ENCODE measurements at places on chromosomes 4 and X. TPM values are rescaled to one million over a fixed set of nuclear protein-coding genes. Genes with fewer than 3 reads are reported as not detected.

Gene HPSE
- 3.7 TPM for polyA plus RNA-seq

Gene PDLIM3
- polyA plus RNA-seq: 15.3 TPM

Gene DCAF16
- 13.8 TPM for polyA plus RNA-seq

Gene TCEAL3
- polyA plus RNA-seq: 8.9 TPM

Gene CYBB
- polyA plus RNA-seq: not detected

Measured in endothelial cell of umbilical vein (primary cell).